ENCODE measurements at places on chromosomes 16 and 17. TPM values are rescaled to one million over a fixed set of nuclear protein-coding genes. Genes with fewer than 3 reads are reported as not detected.

ST3GAL2 gene
- total RNA-seq = 19.0 TPM

HP gene
- total RNA-seq = 80.3 TPM

DUSP3 gene
- 243 TPM for total RNA-seq

LLGL2 gene
- total RNA-seq = 5.1 TPM

DNA sequence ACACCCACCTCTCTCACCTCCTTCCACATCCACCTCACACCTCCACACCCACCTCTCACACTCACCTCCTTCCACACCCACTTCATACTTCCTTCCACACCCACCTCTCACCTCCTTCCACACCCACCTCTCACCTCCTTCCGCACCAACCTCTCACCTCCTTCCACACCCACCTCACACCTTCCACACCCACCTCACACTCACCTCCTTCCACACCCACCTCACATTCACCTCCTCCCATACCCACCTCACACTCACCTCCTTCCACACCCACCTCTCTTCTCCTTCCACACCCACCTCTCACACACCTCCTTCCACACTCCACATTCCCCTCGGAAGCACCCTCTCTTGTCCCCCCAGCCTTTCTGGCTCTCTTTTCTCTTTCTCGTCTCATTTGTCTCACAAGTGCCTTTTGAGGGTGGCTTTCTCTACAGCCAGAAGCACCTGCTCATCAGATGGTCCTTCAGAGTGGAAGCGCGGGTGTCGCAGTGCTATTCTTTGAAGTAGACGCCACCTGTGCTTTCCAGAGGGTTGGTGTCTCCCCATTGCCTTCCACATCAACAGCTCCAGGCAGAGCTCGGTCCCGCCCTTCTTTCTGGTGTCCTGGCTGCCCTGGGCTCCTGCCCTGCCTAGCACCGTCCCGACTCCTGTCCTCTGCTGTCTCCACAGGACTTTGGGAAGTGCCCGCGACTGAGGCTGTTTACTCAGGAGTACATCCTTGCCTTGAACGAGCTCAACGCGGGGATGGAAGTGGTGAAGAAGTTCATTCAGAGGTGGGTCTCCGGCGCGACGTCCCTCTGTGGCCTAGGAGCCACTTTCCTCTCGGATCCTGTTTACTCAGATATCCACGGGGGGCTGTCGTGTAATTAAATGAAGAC, 109.4 kb upstream of the PLCG2 start:
- DNase-seq = no peak

DNA sequence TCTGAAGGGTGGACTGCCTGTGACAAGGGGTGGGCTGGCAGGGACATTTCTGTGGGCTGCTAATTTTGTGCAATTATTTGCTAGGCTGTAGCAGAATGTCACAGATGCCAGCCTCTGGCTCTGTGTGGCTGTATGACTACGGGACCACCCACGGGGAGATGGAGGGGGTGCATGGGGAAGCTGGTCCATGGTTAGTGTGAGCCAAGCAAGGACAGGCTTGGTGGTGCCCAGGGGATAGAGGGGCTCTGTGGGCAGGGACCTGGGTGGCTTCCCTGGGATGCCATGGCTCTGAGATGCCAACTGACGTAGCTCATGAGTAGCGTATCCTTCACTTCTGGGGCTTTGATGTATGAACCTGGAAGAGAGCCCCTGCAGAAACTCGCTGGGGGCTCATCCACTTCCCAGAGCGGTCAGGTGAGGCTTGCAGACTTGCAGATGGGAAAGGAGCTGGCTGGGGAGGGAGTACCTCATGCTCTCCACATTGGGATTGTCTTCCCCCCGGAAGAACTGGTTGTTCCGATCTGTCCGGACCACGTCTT, 87.2 kb downstream of the TBC1D16 start:
- DNase-seq = no peak

GRCh38 chr17:2453325-2453724, 52.5 kb upstream of the MNT start:
- no peak for DNase-seq

GRCh38 chr17:2107506-2107905, 52.6 kb downstream of the HIC1 start:
- DNase-seq = peak; percentile 52

GRCh38 chr16:2529061-2529931, 1.9 kb downstream of the CEMP1 start:
- no peak for DNase-seq
